ENCODE measurements at places on chromosomes 3 and 15. TPM values are rescaled to one million over a fixed set of nuclear protein-coding genes. Genes with fewer than 3 reads are reported as not detected.
A peak's percentile ranks its signal among the peaks of the same experiment; 100 is the strongest.

DNA sequence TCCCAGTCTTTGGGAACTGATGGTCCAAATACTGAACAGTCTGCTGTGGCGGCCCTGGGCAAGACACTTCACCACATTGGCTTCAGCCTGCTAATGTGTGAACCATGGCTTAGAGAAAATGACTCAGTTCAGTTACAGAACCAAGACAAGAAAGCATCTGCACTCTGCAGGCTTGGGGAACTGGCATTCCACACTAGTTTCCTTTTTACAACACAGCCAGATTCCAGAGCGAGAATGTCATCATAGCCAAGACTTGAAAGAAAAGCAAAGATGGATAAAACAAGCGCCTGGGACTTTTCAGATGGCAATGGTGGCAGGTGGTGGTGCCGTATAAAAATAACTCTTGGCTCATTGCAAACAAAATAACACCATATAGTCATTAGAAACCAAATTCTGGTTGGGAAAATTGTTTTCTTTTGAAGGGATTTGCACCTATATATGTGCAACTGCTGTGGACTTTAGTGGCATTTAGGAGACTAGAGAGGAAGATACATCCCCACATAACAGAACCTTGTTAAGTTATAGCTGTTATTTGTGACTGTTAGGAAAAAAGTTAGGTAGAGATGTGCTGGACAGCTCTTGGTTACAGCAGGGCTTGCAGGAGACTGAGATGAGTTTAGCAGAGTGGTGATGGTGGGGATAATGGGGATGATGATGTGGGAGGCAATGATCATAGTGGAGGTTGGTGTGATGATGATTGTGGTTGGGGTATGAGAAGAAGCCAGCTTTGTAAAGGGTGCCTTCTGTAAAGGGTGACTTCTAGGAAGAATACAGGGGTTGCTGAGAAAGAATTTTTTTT, 273.6 kb downstream of the THRB start:
- no peaks in the 10 kb centered on the region for H3K4me1 ChIP-seq
- DNase-seq, result no peak
- no peak overlapping the region for H3K4me3 ChIP-seq
- H3K36me3 ChIP-seq, result no peaks in the 10 kb centered on the region
- H3K27ac ChIP-seq, result no peak overlapping the region
- H3K27me3 ChIP-seq, result peaks cover 6% of the 10 kb centered on the region

DNA sequence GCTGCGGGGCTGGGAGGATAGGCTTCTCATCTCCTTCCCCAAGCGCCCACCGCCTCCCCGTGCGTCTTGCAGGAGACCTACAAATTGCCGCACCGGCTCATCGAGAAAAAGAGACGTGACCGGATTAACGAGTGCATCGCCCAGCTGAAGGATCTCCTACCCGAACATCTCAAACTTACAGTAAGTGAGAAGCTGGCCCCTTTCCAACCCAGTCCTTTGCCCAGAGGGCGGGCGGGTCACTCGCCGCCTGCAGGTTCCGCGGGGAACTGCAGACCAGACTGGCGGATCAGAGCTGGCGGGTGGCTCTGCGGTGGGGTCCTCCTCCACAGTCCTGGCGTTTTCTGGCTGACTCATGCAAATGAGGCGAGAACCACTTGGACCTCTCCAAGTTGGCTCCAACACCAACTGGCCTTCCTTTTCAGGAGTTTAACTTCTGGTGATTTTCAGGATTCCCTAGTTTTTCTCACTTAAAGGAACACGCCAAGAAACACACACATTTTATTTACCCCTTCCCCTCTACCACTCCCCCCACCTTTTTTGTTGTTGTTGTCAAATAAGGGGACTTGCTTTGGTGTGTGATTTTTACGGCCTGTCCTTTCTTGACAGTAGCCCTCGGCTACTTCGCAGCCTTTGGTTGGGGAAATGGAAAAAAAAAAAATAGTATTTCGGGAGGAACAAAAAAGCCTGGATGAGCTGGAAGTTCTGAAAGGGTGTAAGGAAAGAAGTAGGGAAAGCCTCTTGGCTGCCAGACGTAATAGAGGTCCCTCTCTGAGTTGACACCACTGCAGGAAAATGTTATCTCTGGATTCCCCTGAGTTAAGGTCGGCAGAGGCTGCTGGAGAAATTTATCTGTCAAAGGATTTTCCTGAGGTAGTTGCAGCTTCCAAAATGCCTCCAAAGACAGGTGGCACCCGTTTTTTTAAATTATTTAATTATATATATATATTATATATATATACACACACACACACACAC, 1.3 kb downstream of the BHLHE40 start:
- H3K4me1 ChIP-seq, result peaks cover 66% of the 10 kb centered on the region
- H3K36me3 ChIP-seq, result peaks cover 51% of the 10 kb centered on the region
- H3K27me3 ChIP-seq, result no peaks in the 10 kb centered on the region
- peak overlapping the region; percentile 96 for H3K27ac ChIP-seq
- peak; percentile 93 for DNase-seq
- peak overlapping the region; percentile 96 for H3K4me3 ChIP-seq

- H3K4me3 ChIP-seq, result no peak overlapping the region
- peaks cover 25% of the 10 kb centered on the region for H3K36me3 ChIP-seq
- DNase-seq, result no peak
- H3K27me3 ChIP-seq, result no peaks in the 10 kb centered on the region
- H3K27ac ChIP-seq, result no peak overlapping the region
Measured at GRCh38 chr3:14452740-14453710, 50.6 kb downstream of the SLC6A6 start.

KNL1 gene
- total RNA-seq, result 31.0 TPM

IL20RB gene
- total RNA-seq, result 0.59 TPM

UBXN7 gene
- total RNA-seq, result 62.5 TPM
